ENCODE measurements at places on chromosomes 11 and 22.

GRCh38 chr11:30508594-30508993 is 77.6 kb downstream of the MPPED2 start:
- no peak for DNase-seq

DNA sequence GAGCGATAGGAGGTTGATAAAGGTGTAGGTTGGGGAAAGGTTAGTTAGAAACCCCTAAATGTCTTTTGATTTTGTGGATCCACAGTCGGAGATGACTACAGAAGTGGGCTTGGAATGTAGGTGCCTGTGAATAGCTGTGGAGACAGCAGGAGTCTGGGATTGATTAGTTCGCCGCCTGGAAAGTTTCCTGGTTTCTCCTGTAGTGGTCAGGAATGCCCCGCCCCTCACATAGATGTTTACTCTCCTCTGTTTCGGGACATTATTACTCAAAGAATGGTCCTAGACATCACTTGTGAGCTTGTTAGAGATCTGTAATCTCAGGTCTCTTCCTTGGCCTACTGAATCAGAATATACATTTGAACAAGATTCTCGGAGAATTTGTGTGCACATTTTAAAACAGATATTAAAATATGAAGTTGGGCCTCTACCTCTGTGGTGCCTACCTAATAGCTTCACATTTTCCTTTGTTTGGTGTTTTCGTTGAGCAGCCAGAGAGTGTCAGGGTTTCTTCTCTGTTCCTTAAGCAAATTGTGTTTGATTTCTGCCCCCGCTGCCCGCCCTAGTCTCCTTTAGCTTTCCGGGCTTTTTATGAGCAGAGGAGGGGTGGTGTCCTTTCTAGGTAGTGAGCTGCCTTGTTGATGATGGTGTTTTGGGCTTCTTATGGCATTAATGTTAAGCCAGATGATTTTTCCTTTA is 89.4 kb downstream of the PPP6R3 start:
- no peak for DNase-seq

GRCh38 chr11:122159173-122159721 is 43.2 kb upstream of the BLID start:
- DNase-seq: no peak

GRCh38 chr11:130068546-130068985 is 1.1 kb upstream of the APLP2 start:
- no peak for DNase-seq

DNA sequence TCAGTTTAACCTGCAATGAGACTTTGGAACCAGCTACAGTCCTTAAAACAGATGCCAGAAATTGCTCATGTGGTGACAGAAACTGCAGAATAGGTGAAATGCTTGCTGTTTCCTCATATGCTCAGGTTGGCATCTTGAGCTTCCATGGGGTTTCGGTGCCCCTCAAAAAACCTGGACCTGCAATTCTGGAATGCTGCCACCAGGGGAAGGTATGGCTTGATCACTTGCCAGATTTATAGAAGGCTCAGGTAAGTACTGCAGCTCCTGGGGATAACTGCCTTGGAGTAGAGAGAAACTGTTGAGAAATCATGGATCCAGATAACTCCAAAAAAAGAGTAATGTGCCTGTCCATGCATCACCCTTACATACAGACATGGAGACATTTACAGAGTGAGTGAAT is 113.0 kb downstream of the CTTN start:
- DNase-seq: no peak

DNA sequence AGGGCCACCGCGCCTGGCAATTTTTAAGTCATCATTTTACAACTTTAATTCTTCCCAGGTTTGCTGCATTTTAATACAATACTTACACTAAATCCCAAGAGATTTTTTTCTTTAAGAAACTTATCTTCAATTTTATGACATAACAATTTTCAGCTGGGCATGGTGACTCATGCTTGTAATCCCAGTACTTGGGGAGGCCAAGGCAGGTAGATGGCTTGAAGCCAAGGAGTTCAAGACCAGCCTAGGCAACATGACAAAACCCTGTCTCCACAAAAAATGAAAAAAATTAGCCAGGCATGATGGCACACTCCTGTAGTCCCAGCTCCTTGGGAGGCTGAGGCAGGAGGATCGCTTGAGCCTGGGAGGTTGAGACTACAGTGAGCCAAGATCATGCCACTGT is 38.8 kb downstream of the CLDN25 start:
- DNase-seq: no peak

GRCh38 chr11:41486424-41486823 is 27.0 kb upstream of the LRRC4C start:
- no peak for DNase-seq

GRCh38 chr22:49936973-49937757 is 18.7 kb downstream of the CRELD2 start:
- no peak for DNase-seq

DNA sequence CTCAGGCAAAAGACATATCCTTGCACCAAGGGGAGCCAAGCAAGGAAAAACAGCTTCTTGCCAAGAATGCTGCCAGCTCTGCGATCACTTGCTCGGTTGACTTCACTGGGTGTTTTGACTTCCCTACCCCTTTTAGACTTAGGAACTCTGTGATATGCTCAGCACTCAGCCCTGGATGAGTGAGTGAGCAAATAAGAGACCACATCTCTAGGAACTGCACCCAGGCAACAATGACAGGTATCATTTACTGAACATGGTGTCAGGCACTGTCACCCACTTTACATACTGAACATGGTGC is 3.7 kb upstream of the IRAG1 start:
- no peak for DNase-seq

DNA sequence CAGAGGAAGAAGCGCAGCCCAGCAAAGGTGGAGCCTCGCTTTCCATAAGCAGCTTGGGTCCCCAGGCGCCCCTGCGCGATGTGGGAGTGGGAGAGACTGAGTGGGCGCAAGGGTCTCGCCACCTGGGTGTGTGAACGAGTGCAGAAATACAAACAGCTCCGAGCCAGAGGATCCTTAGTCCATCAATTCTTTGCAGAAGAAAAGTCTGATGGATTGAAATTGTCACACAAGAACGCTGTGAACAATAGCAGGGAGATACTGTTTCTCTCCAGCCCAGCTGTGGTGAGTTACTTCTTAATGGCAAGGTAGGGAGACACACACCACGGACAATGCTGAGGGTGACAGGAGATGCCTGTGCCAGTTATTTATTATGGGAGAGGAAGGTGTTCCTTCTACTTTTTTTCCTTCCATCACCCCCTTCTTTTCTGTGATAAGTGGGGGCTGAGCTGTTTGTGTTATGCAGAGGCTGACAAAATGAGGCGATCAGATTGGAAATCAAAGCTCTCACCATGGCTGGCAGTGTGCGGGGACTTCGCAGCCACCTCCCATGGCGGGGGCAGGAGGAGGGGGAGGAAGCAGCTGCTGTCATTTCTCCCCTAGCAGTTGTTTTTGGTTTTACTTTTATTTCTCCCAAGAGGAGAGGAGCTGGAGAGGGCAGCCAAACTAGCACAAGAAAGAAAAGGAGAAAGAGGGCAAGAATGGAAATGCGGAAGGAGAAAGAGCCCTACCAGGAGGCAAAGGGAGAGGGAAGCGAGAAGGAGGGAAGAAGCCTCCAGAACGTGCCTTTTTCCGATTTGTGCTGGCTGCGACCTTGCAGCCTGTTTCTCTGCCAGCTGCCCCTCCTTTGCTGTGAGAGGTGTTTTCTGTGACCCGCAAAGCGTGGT is 755.8 kb downstream of the NTM start:
- peak; percentile 48 for DNase-seq

DNA sequence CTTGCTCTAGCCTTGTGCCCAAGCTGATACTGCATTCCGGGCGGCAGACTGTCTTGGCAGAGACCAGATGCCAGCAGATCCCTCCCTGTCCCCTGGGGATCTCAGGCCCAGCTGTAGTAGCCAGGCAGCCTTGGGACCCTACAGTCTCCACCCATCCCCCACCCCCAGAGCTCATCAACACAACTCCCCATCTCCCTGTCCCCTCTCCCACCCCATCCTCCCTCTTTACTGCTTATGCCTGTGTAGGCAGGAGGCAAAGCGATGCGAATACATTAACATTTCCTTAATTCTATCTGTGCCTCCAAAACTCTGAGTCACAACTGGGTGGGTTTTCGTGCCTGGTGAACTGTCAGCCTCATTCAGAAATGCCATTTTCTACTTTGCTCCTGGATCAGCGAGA is 547.6 kb downstream of the BUD13 start:
- DNase-seq: no peak

DNA sequence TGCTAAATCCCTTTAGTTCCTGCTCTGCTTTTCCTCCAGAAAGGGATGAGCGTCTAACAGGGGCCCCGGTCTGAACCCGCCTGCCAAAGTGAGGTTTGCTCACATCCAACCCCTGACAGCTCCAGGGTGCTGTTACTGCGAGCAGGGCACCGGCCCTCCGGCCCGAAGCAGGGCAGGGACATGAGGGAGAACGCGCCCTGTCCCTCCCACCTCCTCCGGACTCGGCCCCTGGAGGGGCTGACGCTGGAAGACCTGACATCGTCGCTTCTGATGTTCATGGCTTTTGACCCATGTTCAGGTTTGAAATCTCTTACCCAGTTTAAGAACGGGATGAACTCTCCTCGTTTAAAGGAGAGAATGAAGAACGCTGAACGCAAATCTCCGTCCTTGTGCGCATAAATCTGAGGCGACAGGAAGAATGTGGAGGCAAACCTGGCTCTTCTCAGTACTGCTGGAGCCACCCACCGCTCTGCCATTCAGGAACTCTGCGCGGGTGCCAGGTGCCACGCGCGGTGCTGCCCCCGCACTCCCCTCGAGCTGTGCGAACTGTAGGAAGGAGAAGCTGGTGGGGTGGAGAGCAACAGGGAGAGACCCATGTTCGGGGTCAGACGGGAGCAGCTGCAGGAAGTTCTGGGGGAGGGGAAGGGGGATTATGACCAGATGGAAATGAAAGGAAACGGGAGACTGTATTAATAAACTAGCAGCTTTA is 826 bp upstream of the EEF1G start:
- DNase-seq: peak; percentile 54

DNA sequence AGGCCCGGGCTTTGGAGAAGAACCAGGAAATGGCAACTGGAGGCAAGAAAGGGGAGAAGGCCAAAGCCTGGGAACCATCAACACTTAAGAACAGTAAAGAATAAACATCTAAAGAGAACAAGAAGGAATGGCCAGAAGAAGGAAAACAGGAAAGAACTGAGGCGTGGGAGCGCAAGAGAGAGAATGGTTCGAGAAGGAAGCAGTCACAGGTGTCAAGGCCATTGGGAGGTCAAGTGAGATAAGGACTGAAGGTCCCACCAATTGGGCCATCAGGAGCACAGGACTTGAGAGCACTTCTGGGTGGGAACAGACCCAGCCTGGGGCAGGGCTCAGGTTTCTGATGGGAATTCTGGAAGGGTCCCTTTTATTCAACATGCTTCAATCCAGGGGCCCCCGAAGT is 697 bp upstream of the SCGB1A1 start:
- no peak for DNase-seq

DNA sequence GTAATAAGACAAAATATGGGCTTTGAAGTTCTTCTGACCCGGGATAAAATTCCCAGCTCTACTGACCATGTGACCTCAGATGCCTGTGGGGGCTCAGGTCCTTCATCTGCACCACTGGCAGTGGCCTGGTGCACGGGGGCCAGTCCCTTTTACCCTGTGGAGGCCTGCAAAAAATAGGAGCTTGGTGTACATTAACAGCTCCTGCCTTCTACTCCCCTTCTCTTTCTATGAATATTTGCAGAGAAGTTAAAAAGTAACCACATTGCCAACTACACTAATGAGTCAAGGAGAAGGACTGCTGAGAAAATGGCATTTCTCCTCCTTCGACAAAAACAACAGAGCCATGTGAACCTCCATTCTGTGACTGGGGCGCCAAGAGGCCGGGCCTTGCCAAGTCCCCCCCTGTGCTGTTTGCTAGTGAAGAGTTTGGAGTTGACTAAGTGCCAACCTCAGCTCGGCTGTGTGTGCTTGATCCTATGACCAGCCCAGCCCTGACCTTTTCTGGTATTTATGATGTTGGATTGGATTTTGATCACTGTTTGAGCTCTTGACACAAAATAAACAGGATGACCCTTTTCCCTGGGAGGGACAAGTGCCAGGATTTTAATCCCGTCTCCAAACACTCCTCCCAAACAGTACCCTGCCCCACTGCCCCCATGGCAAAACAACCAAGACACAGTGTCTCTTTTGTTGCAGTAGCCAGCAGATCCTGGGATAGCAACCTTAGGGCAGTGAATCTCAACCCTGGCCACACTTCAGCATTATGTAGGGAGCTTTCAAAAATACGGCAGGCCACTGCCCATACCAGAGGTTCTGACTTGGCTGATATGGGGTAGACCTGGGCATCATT is 380.1 kb downstream of the LARGE1 start:
- DNase-seq: no peak

- DNase-seq: no peak
Measured at GRCh38 chr11:72452495-72452894, 18.2 kb upstream of the CLPB start.

DNA sequence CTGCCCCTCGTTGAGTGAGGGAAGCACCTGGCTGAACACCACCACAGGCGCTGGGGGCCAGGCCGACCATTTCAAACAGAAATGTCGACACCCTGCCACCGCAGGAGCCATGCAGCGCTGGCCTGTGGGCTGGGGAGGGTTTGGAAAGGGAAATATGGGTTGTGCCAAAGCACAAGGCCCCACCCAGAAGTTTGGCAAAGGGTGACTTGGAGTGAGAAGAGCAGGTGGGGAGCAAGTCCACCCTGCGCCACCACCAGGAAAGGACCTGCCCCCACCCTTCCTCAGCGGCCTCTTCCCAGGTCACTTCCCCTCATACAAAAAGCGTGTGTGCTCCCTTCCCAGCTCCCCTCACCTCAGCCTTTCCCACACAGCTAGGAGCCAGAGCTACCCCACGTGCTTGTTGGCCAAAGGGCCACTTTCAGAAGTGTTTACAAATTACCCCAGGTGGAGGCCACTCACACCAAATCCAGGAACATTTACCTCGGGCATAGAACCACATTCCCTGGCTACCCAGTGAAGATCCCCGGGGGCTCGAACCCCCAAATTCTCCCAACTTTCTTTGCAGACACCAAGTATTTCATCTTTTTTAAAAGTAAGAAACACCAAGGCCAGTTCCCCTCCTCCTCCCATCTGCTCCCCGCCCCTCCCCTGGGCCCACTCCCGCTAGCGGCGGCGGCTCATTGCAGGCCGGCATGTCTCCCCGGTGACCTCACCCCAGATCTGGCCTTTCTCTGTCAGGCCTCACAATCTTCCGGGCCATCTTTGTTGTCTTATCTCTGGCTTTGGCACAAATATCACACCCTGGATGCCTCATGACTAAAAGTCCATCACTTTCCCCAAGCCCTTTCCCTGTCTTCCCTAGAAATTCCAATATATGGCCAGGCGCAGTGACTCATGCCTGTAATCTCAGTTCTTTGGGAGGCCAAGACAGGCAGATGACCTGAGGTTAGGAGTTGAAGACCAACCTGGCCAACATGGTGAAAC is 20.5 kb upstream of the SCGB1A1 start:
- peak; percentile 54 for DNase-seq

DNA sequence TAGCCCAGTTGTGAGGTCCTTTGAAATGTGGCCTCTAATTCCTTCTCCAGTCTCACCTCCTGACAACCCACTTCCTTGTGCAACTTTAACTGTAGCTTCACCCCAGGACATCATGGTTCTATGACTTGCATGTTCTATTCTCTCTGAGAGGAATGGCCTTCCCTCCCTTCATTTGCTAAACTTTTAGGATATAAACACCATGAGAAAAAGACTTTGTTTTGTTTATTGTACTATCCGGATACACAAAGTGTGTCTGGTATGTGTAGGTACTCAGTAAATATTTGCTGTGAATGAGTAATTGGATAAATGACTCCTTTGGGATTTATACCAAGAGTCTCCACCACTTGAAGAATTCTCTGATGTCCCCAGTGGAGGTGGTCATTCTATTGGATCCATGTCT is 547.6 kb downstream of the INSC start:
- no peak for DNase-seq

GRCh38 chr22:24810043-24810749 is 4.2 kb downstream of the SGSM1 start:
- no peak for DNase-seq

Measured in suppressor macrophage (primary cell).